H4 (cell line): ENCODE measurements at places on chromosomes 3 and 15.

- DNase-seq: no peak
Observed at GRCh38 chr15:64351265-64351664, 4.7 kb downstream of the CSNK1G1 start.

DNA sequence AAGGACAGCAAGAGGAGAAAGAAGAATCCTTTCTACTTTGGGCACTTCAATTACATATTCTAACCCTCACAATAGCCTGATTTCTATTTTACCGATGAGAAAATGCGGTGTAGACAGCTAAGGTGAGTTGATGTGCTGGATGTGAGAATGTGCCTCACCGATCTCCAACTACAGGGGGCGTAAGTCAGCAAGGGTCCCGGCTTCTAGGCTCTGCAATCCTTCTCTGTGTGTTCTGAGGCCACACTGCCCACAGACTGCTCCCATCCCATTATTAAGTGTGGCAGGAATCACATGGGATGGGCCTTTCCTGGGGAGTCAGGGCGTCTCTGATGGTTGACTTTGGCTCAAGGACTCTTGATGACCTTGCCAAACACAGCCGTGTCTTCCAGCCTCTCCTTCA, 23.6 kb upstream of the RPL35A start:
- DNase-seq: no peak

GRCh38 chr15:39669661-39670060, 88.8 kb downstream of the THBS1 start:
- no peak for DNase-seq

GRCh38 chr15:49844390-49844789, 223.5 kb downstream of the DTWD1 start:
- DNase-seq: no peak

- peak; percentile 89 for DNase-seq
Observed at GRCh38 chr3:129596194-129597086, 10.0 kb downstream of the PLXND1 start.

DNA sequence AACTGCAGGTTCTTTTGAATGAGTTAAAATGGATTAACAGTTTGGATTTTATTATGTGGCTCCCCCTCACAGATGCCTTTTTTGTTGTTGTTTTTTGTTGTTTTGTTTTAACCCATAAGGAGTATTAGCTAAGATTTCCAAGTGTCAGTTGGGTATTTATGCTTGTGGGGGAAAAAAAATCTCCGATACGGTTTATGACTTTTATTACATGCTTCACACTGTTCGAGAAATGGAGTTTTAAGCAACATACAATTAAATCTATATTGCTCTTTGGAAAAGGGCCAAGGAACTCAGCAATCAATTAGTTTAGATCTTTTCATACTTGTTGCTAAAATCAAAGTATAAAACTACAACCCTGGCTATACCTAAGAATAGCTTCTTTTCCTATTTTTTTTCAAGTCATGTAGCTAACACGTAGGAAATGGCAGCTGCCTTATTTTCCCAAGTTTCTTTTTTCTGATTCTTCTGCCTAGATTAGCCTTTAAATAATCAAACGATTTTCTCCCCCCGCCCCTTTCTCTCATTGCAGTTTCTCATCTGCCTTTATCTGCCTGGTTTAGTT, 16.0 kb downstream of the NR2F2 start:
- DNase-seq: no peak

DNA sequence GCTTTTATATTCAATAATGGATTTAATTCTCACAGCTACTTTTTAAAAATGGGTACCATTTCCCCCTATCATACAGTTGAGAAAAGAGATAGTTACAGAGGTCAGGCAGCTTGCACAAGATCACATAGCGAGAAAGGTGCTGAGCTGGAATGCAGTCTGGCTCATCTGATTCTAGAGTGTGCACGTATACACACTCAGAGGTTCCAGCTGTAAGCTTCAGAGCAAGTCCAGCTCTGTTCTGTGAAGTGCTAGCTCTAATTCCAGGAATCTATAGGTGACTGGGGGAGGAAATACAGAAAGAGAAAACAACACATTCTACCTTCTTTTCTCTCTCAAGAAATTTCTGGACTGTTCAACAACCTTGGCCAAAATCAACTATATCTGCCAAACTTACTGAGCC, 318.7 kb downstream of the FOXP1 start:
- DNase-seq: no peak

GRCh38 chr15:32803631-32804030, 85.8 kb downstream of the GREM1 start:
- no peak for DNase-seq

DNA sequence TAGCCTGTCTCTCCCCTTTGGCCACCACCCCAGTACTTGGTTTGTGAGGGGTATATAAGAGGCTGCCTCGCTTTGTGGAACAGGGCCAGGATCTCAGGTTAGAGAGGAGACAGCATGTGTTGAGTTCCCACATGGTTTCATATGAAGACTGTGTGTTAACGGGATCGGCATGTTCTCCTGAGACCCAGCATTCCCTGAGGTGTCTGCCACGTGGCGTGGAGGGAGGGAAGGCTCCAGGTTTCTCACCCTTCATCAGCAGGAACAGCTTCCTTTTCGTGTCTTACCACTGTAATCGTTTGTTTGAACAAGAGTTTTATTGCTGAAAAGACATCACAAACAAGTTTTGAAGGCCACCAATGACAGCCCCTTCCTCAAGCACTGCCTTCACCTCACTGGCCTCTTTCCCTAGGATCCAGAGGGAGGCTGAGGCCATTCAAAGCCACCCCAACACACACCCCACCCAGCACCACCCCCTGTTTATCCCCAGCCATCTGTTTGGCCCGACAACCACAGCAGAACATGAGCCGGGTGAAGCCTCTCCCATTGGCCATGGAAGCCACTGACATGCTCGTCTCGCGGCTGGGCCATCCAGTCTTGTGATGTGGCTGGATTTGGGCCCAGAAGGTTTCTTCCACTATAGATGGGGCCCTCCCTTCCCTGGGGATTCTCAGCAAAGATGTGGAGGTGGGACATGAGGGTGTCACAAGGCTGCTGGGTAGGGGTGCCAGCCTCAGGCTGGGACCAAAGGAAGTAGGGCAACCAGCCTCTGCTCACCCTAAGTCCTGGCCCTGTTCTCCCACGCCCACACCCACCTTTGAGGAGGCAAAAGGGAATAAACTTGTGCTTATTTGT, 10.0 kb downstream of the BHLHE40 start:
- DNase-seq: peak; percentile 95

DNA sequence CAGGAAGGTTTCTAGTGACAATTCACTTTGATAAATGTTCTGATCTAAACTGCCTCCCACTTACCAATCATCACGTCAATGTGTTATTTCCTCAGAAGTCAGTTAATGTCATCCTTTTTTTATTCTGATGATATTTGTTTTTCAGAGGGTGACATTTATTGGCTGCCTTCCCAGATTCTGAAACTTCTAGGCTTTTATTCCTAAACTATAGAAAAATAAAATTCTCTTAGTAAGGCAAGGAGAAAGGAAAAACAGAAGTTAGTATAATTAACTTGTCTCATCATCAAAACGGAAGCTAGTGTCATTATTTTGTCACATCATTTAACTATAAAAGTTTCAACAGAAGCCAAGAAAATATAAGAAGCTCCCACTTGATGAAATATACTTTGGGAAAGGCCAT, 100.0 kb upstream of the C3orf80 start:
- no peak for DNase-seq

- DNase-seq: no peak
Observed at GRCh38 chr3:137471558-137472204, 292.4 kb upstream of the SOX14 start.

- DNase-seq: no peak
Observed at GRCh38 chr15:25668236-25668795, 194.8 kb downstream of the ATP10A start.

DNA sequence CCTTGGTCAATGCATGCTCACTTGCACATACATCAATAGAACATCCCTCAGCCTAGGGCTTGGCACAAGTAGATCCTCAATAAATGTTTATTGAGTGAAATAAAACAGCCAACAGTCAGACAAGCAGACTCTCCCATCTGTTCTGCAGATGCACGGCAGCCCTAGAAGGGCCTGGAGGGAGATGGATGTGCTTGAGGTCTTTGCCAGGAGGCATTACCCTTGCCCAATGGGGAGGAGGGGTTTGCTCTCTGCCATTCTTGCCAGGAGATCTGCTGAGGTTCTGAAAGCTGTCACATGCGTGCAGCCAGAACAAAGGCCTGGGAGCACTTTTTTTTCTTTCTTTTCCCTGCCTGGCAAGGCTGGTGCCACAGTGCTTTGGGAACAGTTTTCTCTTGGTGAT, 349.3 kb upstream of the THRB start:
- no peak for DNase-seq

DNA sequence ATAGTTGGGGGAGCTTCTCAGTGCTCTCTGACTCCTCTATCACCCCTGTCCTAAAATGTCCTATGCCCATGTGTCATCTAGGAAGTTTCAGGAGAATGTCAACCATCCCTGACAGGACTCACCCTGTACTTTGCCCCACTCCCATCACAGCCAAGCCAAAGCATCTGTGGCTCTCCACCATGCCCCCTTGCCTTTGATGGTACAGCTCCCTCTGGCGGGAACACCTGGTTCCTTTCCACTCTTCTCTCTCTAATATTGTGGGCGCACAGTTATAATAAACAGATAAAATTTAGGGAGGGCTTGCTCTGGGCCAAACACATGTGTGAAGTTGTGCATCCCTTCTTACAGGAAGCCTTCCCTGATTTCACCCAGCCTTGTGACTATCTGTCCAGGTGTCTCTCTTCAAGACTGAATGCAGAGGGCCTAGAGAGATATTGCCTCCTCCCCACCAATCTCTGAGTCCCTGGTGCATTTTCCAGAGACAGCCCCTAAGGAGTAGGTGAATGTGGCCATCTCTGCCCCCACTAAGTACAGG, 62.8 kb downstream of the ISG20 start:
- DNase-seq: no peak

DNA sequence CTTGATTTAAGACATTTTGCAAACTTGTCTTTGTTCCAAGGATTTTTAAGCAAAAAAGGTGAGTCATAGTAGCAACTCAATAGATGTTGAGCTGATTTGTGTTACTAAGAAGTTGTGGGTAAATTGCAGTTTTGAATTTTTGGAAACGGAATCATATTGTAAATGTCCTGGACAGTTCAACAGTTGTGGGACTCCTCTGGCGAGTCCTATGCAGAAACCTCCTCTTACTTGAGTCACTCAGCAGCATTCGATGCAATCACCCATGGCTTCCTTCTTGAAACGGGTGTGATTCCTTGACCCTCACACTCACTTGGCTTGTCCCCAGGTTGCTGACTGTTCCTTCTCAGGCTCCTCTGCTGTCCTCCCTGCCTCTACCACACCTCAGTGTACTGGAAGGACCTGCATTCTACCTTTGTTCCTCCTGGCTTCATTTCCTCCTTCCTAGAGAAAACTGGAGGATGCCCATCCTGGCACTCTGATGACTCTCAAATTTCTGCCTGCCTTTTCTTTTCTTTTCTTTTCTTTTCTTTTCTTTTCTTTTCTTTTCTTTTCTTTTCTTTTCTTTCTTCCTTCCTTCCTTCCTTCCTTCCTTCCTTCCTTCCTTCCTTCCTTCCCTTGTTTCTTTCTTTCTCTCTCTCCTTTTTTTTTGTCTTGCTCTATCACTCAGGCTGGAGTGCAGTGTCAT, 52.8 kb upstream of the DGKG start:
- peak; percentile 50 for DNase-seq

DNA sequence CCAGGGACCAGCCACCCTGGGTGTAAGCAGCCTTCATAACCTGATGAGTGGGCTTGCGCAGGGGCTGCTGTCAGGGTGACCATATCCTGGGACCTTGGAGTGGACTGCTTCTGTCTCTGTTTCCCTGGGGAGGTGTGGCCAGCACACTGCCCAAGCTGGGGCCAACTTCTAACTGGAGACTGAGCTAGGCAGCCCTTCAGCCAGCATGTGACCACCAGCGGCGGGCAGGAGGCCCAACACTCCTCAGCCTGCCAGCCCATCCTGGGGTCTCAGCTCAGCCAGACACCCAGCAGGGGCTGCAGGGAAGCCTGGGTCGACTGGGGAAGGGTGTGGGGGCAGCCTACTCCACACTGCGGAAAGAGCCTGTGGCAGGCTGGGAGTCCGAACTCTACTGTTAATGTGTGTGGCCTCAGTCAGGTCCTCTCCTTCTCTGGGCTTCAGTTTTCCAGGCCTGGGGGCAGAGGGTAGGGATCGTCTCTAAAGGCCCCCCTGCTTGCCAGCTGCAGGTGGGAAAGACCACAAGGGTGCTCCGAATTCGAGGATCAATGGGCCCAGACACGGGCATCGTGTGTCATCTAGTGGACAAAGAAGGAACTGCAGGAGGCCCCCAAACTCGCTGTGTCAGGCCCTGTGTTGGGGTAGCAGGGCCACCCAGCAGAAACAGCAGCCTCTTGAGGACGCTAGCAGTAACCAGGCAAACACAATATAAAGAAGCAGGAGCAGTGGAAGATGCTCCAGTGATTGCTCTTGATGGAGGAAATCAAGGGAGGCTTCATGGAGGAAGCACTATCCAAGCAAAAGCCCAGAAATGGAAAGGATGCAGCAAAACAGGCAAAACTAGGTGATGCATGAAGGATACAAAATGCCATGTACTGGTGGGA, 2.0 kb upstream of the SEMA3G start:
- DNase-seq: no peak

GRCh38 chr3:36680952-36681351, 83.4 kb downstream of the DCLK3 start:
- no peak for DNase-seq

- no peak for DNase-seq
Observed at GRCh38 chr3:14305324-14305723, 97.1 kb upstream of the SLC6A6 start.

- DNase-seq: no peak
Observed at GRCh38 chr3:52280050-52280461, 1.6 kb upstream of the WDR82 start.

DNA sequence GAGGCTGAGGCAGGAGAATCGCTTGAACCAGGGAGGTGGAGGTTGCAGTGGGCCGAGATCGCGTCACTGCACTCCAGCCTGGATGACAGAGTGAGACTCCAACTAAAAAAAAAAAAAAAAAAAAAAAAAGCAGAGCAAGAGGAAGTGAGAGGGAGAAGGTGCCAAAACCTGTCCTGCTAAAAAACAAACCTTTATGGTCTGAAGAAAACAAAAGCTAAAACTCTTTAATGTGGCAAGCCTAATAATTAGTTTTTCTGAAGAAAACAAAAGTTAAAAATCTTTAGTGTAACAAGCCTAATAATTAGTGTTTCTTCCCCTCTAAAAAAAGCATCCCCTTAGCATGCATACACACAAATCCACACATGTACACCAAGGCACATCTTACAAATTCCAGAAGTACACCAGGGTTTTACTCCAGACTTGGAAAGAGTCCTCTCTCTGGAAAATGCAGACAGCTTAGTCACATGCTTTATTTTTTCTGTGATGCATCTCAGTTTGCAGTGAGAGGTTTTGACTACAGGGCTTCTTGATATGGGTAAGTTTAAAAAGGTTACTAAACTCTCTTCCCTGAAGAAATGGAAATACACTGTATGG, 65.9 kb downstream of the HACD2 start:
- DNase-seq: no peak
